WTC11 (cell line): ENCODE measurements at places on chromosomes 6 and 20. TPM values are rescaled to one million over a fixed set of nuclear protein-coding genes. Genes with fewer than 3 reads are reported as not detected.
A peak's percentile ranks its signal among the peaks of the same experiment; 100 is the strongest.

DNA sequence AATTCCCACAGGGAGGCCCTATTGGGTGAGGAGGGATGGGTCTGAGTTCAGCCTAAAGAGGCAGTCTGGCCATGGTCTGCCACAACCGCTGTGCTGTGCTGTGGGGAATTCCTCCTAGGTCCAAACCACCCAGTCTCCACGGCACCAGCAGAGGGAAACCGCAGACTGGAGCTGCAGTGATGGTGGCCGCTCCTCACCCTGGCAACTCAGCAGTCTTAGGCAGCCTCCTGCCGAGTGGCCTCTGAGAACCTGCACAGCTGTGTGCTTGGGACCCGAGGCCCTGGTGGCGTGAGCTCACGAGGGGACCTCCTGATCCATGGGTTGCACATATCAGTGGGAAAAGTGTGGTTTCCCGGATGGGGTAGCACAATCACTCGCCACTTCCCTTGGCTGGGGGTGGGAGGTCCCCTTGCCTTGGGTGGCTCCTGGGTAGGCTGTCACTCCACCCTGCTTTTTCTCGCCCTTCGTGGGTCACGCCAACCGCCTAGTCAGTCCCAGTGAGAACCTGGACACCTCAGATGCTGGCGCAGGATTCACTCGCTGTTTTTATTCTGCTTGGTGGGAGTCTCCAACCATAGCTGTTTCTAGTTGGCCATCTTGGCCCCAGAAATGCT, 242.2 kb downstream of the CDH26 start:
- DNase-seq: no peak

The IL17F gene
- not detected in 3 replicates for total RNA-seq

The TXLNB gene
- total RNA-seq: 0.07 to 0.16 TPM (median 0.15 TPM) in 3 replicates

DNA sequence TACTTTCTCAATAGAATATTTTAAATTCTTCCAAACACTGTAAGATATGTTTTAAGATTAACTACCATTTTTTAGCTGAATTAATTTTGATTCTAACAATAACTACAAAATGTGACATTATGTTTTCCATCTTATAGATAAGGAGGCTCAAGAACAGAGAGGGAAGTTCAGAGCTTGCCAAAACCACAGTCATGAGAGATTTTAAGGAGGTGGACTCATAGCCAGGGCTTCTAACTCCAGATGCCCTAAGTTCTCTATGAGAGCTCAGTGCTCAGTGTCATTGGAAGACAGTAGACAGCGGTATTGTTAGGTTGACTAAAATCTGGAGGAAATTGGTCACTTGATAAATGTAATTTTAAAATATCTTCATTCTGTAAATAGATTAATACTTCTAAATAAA, 144.2 kb downstream of the PACRG start:
- no peak for DNase-seq

GRCh38 chr20:46148313-46149208, 30.4 kb downstream of the CD40 start:
- no peak for DNase-seq

The PBX2 gene
- 130 to 165 TPM (median 150 TPM) in 3 replicates for total RNA-seq

GRCh38 chr6:11364971-11365397, 132.5 kb upstream of the NEDD9 start:
- DNase-seq: no peak

DNA sequence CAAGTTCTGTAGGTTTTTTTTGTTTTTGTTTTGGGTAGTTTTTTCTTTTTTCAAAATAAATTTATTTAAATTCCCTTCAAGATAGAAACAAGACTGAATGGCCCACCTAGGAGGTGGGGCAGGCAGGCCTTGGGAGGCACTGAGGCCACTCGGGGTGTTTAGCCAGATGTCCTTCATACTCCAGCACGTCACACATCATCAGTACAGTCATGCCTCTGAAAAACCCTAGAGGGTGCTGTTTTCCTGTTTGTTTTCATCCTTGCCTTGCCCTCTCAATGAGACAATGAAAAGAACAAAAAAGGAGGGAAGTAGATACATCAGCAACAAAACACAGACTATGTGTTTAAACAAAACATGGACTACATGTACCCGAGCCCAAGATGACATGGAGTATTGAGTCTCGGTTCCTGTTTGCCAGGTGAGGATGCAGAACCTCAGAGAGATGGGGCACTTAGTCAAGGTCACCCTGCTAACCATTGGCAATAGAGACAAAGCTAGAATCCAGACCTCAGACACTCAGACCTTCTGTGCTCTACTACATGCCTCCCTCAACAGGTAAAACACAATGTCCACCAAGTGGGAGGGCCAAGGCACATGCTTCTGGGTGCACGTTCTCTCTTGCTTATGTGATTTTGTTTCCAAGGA, 26.8 kb upstream of the CLIC5 start:
- DNase-seq: peak; percentile 21

The KHDC1L gene
- 0.28 TPM in 1 of 3 replicates, not detected in the others for total RNA-seq
